Fibroblast of the aortic adventitia (primary cell): ENCODE measurements at places on chromosomes 5 and 9. TPM values are rescaled to one million over a fixed set of nuclear protein-coding genes. Genes with fewer than 3 reads are reported as not detected.

GRCh38 chr5:173688703-173689102, 72.3 kb upstream of the BOD1 start:
- no peak for DNase-seq

DNA sequence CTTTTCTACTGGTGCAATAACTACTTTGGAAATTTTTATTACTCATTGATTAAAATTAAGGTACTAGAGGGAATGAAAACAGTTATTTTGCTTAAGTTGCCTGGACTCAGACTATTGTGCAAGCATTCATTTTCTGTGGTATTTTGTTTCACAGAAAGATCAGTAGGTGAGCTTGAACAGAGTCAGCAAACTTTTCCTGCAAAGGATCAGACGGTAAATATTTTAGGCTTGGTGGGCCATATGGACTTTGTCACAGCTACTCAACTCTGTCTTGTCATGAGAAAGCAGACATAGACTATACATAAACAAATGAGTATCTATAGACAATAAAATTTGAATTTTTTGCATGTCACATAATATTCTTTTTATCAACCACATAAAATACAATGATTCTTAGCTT, 1036.4 kb downstream of the NR2F1-AS1 start:
- peak; percentile 50 for DNase-seq

DNA sequence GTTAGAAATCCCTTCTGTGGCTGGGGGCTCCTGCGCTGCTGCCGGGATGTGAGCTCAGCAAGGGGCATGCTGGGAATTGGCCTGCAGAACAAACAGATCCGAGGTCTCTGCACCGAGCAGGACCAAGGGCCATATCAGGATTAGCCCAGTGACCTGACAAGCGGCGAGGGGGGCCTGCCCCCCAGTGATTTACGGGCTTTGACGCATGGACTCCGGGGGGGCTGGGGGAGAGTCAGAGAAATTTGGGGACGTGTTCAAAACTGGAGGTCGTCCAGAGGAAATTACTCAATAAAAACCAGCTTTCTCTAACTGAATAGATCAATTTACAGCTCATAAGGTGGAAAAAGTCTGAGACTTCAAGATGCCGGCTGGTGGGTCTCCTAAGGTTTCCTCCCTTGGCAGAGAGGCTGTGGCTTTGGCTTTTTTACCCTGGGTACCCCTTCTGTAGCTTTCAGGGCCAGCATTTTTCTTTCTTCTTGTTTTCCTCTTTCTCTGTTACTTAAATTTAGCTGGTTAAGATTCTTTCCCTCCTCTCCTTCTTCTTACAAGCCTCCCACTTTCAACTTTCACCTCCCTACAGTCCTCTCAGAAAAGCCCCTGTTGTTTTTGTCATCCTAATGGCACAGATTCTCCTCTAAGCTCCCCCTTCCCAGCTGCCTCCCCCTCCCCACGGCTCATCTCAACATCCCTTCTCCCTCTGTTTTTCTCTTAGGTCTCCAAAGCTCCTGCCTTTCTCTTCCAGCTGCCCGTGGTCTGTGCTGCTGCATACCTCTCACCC, 551.0 kb downstream of the CCDC171 start:
- no peak for DNase-seq

F2RL1 gene
- total RNA-seq: 3.1 and 35.1 TPM in 2 replicates

ERBIN gene
- 96.3 and 120 TPM in 2 replicates for total RNA-seq

PARP8 gene
- total RNA-seq: 8.2 and 20.1 TPM in 2 replicates

CXXC5 gene
- 26.1 and 75.9 TPM in 2 replicates for total RNA-seq
